Pulmonary artery endothelial cell (primary cell): ENCODE measurements at places on chromosomes 2 and 18. TPM values are rescaled to one million over a fixed set of nuclear protein-coding genes. Genes with fewer than 3 reads are reported as not detected.

DNA sequence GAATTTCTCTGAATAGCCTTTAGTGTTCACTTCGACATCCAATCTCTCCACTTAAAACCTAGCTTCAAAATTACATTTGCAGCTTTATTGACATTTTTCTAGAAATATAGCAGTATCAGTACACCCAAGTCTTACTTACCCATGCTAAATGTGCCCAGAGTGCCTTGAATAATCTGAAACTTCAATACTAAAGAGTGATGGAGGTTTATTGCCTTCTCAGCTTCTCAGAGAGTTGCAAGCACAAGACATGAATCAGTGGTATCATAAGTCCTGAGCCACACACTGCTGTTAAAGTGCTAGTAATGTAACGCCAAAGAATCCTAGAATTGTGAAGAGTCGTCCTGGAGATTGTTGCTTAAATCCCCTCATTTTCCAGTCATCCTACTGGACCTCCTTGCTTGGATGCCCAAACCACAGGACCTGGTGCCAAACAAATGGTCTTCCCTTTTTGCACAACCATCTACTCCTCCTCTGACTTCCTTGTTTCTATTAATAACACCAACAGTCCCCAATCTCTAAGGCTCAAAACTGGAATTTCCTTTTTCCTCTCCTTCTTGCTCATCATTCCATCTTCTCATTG lies 83.2 kb upstream of the SPATS2L start:
- DNase-seq, result no peak

Gene CCDC141
- total RNA-seq, result under 0.01 TPM in 1 of 2 replicates, not detected in the other

GRCh38 chr2:158741625-158742024 lies 53.5 kb upstream of the DAPL1 start:
- no peak for DNase-seq

- no peak for DNase-seq
Observed at GRCh38 chr2:112776113-112776512, 8.2 kb downstream of the IL1A start.

DNA sequence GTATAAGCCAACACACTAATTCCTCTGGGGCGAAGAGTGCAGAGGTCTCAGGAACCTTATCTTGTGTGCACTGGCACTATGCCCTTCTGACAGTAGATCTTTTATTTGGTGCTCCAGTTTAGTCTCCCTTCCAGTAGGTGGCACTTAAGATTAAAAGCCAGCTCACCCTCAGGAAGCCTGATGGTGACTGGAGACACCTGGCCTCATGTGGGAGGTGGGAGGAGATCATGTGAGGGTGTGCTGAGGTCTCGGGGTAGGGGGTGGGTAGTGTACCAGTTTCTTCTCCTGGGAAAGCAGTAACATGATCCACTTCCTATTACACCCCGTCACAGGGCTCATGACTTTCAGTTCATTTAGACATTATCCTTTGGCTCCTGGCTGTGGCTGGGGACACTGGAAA lies 654.9 kb downstream of the ADCYAP1 start:
- no peak for DNase-seq

- no peak for DNase-seq
Observed at GRCh38 chr2:83459456-83459855, 999.6 kb downstream of the SUCLG1 start.

Gene ATP6V1B1
- total RNA-seq, result not detected in 2 replicates

Gene LAMA1
- total RNA-seq, result under 0.01 and 0.07 TPM in 2 replicates

GRCh38 chr2:176601066-176601465 lies 331.8 kb downstream of the MTX2 start:
- no peak for DNase-seq

Gene ASB18
- not detected in 2 replicates for total RNA-seq

DNA sequence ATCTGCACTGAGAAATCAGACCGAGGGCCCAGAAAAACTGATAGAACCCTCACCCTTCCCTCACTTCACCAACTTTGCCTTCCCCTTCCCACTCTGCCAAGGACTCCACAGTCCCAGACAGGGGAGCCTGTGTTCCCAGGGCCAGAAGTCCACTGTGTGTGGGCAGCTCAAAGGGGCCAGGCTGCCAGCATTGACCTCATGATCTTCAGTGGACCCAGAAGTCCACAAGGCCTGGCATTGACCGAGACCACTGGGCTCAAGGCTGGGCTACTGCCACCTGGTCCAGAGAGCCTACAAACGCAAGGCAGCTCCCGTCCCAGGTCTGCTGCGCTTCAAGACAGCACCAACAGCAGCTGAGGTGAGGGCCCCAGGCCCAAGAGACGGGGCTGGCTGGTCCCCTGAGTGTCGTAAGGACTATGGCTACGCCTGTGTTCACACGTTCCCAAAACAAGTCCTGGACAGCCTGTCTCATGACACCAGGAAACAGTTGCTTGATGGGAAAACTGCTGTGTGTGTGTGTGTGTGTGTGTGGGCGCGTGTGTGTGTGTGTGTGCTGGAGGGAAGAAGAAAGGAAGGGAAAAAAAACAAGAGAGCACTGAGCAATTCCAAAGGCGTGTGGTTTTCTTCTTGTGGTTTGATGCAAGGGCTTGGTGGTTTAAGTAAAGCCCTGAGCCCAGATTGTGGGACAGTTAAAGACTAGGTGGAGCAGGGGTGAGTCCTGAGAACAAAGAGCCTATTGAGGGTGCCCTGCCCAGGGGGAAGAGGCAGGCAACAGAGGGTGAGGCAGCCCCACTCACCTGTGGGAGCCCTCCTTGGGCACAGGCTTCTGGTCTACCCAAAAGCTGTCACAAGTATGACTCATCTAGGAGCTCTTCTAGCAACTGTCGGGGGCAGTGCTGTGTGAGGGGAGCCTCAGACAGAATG lies 46.6 kb upstream of the ZBTB7C start:
- no peak for DNase-seq

DNA sequence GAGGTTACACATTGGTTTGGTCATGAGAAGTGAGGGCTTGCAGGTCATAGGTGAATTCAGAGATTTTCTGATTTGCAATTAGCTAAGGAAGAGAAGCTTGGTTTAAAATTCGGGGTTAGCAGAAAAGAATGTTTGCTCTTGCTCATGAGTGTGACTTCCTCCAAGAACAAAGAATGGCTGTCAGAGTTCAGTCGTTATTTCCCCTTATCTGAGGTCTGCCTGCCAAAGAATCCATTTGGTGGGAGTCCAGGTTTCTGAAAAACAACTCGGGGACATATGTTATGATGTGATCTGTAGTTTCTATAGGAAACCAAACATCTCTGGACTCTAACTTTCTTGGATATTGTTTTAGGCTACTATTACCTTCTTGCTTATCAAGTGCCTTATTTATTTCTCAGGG lies 3.2 kb upstream of the UGT1A6 start:
- DNase-seq, result peak; percentile 91

- no peak for DNase-seq
Observed at GRCh38 chr2:63544017-63544627, 44.2 kb downstream of the WDPCP start.

Gene KIAA2012
- not detected in 2 replicates for total RNA-seq

Gene RSAD2
- 0.63 and 0.66 TPM in 2 replicates for total RNA-seq

GRCh38 chr18:76232779-76233178 lies 262.3 kb downstream of the ZNF516 start:
- DNase-seq, result no peak

DNA sequence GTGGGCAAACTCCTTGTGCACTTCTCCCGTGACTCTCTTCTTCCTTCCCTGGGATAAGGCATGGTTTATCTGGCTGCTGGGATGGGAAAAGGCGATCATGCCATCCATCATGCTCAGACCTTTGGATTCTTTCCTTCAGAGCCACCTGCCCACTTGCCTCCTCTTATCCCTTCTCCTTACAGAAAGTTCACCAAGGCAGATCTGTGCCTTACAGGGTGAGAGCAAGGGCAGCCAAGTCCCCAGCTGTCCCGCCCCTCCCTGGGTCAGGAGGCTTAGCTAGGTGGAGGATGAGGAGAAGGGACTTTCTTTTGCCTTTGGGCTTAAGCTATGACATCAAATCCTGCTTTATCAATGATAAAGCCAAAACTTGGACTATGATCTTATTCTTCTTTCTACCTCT lies 47.6 kb downstream of the KCNE4 start:
- DNase-seq, result no peak

DNA sequence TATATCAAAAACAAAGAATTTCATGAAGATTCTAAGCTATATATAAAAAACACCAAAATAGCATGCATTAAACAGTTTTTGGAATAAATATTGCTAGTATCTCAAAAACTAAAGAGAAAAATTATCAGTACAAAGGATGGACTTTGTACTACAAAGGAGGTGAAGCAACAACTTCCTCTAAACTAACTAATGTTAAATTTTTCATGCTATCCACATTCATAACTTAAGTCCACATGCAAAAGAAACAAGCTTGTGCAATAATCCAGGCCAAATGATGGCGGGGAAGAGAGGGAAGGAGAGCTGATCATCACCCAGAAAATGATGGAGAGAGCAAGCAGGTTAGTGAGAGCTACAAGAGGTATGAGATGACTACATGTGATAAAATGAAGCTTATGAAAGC lies 70.1 kb downstream of the KIDINS220 start:
- no peak for DNase-seq

GRCh38 chr2:21754164-21754788 lies 630.5 kb downstream of the TDRD15 start:
- no peak for DNase-seq

DNA sequence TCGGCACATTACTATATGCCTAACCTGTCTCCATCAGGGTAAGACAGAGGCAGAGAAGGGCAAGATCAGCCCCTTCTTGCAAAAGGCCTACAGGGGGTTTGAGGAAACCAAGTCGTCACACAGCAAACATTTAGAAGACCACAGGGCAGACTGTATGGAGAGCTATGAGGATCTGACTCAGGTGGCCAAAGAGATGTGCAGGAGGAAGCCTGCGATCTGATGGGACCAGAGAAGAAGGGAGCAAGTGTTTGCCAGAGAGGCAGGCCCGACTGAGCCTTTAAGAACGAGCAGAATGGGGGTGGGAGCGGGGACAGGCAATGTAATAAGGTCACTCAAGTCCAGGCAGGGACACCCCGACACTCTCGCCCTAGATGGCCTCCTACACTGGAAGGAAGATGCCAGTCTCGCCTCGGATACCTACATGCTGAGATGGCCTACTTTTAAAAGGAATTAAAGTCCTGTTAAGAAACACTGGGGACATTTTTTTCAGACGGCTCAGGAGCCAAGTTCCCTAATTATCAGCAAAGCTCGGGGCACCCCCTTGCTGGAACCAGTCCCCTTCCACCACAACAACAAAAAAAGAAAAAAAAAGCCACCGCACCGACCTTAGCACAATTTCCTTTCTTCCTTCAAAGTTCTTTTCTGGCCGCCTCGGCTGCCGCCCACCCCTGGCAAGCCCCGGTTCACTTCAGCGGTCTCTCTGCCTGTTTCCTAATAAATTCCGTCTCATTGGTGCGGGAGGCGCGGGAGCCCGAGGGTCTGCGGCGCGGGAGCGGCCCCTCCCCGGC lies 1.5 kb downstream of the SFXN5 start:
- no peak for DNase-seq

DNA sequence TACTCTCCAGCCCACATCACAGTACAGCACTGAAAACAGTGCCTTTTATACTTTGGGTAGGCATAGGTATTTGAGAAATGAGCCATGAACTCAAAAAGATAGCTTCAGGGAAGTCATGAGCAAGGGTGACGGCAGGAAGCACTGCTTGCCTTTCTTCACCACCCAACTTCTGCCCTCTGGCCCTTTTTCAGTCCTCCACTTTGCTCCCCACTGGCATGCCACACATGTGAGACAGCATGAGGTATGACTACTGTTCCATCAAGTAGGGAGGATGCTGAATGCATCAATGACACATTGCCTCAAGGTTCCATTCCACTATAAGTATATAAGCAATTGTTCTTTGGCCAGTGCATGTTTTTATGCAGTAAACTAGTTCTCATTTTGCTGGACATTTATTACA lies 373.0 kb downstream of the NRXN1 start:
- no peak for DNase-seq

DNA sequence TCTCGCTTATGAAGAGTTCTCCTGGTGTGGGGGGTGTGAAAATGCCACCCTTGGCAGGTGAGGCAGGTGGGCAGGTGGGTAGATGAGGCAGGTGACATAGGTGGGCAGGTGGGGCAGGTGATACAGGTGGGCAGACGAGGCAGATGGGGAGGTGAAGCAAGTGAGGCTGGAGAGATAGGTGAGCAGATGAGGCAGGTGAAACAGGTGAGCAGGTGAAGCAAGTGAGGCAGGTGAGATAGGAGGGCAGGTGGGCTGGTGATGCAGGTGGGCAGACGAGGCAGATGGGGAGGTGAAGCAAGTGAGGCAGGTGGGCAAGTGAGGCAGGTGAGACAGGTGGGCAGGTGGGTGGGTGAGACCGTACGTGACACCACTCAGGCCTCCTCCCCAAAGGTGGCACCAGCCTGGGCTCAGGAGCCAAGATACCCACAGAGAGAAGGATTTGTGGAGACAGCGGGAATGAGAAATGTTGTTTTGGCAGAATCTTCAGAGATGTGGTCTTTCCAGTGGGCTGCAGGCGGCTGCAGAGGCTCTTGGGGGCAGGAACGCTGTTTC lies 232.3 kb upstream of the MYT1L start:
- DNase-seq, result no peak

DNA sequence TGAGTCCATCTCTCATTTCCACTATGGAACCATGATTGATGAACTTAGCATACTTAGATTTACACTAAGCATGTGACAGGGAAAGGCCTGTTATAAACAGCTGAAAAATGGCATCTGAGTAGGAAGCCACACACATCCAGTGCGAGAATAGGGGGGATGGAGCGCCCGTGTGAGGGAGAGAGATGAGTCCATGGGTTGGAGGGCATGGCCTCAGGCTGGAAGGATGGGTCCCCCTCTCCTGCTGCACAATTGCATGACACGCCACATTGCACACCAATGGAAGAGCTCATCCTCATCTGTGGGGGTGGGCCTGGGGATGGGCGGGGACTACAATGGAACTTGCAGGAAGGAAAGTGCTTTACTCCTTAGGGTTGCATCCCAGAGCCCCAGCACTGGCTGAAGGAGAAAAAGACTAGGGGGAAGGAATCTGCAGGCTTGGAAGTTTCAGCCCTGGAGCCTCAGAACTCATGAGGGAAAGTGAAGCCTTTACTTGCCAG lies 46.4 kb upstream of the CXCR4 start:
- no peak for DNase-seq

Gene ALKAL2
- not detected in 2 replicates for total RNA-seq

DNA sequence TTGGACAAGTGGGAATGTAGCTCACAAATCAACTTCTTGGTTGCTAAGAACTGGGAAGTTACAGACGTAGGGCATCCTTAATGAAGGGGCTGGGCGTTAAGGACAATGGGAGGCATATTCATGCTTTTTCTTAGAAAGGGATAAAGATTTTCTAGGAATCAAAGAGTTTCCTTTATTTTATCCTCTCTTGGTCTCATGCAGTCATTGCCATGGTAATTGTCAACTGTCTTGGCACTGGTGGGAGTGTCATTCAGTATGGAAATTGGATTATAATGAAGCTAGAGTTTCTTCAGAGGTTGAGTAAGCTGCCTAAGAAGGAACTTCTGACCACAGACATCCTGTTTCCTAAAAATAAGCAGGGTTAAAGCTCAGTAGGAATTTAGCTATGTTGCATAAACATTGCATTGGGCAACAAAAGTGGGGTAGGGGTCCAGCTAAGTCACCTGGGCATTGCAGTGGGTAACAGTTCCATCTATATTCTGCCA lies 114.0 kb downstream of the LYPD6B start:
- no peak for DNase-seq

- DNase-seq, result no peak
Observed at GRCh38 chr18:939958-940357, 35.3 kb downstream of the ADCYAP1 start.
